ENCODE measurements at places on chromosomes 16 and 17.

GRCh38 chr16:29871822-29872546 lies 9.0 kb upstream of the CDIPT start:
- no peak for DNase-seq

- DNase-seq: no peak
These were observed 15.6 kb upstream of the FOXF1 start for GRCh38 chr16:86494565-86495356.

DNA sequence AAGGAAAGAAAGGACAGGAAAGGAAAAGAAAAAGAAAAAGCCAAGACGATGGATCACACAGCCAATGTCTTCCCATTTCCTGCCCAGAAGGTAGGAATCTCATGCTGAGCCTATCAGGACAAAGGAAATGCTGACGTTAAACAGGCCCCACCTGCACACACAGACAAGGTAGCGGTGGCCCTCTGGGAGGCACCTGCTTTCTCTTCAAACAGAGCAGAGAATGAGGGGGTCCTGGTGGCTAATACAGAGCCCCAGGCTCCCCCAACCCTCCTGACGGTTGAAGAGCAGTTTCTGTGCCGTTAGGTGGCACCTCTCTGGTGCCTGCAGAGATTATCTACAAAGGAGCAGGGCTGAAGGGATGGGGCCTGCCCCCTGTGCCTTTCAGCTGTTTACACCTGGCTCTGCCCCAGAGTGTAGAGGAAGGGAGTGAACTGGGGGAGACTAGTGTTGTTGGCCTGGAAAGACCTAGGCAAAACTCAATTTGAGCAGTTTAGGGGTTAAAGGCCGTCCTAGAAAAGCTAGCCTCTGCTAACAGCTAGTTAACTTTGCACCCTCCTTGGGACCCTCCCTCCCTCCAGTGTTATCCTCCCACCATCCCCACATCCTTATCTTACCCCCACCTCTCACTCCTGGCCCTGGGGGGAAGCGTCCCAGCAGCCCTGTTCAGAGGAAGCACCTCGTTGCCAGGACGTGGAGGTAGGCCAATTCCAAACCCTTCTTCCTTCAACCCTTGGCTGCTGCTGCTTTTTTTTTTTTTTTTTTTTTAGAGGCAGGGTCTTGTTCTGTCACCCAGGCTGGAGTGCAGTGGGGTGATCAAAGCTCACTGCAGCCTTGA lies 56.3 kb downstream of the ARHGAP27 start:
- DNase-seq: no peak

- DNase-seq: no peak
These were observed 394.1 kb upstream of the TNRC6C start for GRCh38 chr17:77564278-77564920.

GRCh38 chr17:45269912-45270311 lies 8.0 kb upstream of the SPATA32 start:
- no peak for DNase-seq

- DNase-seq: no peak
These were observed 1.2 kb downstream of the LCAT start for GRCh38 chr16:67942510-67943255.

- DNase-seq: no peak
These were observed 9.0 kb upstream of the NKD1 start for GRCh38 chr16:50539053-50539695.
